CD4-positive, alpha-beta memory T cell (primary cell): ENCODE measurements at places on chromosomes 4 and X.

- DNase-seq = no peak
Measured at GRCh38 chr4:129428454-129428853, 332.5 kb downstream of the C4orf33 start.

- DNase-seq = peak; percentile 45
Measured at GRCh38 chrX:118346258-118347094, 570 bp downstream of the WDR44 start.

DNA sequence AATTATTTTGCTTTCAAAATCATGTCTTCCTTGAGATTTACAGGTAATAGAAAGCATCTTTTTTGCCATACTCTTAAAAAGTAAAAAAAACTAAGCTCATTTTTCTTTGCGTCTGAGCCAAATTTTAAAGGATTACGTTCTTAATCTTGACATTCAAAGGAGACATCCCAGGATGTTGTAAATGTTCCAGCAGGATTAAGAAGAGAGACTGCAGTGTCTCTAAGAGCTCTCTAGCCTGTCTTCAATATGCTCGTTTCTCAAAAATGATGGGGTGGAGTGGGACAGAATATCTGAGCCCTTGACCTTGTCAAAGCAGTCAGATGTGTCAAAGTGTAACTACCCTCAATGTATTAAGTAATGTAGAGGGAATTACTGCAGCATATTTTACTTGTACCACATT is 363.3 kb downstream of the PCDH7 start:
- DNase-seq = no peak

- no peak for DNase-seq
Measured at GRCh38 chrX:39678914-39679313, 418.8 kb downstream of the BCOR start.

GRCh38 chr4:185859111-185859510 is 47.1 kb upstream of the SORBS2 start:
- DNase-seq = no peak

GRCh38 chrX:37943554-37944344 is 62.6 kb upstream of the SYTL5 start:
- no peak for DNase-seq

- DNase-seq = no peak
Measured at GRCh38 chr4:75769036-75769435, 44.7 kb downstream of the USO1 start.

- DNase-seq = no peak
Measured at GRCh38 chr4:20592013-20592412, 108.2 kb upstream of the PACRGL start.

DNA sequence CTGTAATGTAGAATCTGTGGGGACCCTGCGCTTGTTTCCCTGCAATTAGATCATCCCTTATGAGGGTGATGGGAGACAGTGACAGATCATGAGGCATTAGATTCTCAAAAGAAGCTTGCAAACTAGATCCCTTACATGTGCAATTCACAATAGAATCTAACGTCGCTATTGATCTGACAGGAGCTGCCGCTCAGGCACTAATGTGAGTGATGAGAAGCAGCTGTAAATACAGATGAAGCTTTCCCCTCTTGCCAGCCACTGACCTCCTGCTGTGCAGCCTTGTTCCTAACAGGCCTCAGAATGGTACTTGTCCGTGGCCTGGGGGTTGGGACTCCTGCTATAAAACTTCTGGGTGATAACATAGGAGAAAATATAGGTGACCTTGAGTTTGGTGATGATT is 1076.8 kb downstream of the PDHA2 start:
- no peak for DNase-seq

DNA sequence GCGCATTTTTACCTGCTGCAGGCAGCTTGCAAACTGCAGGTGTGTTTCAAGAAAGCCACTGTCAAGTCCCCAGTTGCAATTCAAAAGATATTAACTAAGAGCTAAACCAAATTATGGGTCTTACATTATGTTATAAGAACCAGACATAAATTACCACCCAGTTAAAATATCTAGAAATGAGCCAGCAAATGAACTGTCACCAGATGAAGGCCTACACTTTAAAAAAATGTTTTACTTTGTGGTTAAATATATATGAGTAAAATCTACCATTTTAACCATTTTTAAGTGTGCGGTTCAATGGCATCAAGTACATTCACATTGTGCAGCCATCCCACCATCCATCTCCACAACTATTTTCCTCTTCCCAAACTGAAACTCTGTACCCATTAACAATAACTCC is 32.0 kb upstream of the TMEM131L start:
- no peak for DNase-seq

GRCh38 chr4:169398316-169398715 is 127.6 kb upstream of the SH3RF1 start:
- no peak for DNase-seq
